ENCODE measurements at places on chromosomes 4 and X. TPM values are rescaled to one million over a fixed set of nuclear protein-coding genes. Genes with fewer than 3 reads are reported as not detected.

The ASMT gene
- 0.38 TPM for total RNA-seq

The CENPVL1 gene
- total RNA-seq: not detected

The VAMP7 gene
- total RNA-seq: 27.5 TPM

The ZFX gene
- 80.8 TPM for total RNA-seq

The C4orf33 gene
- total RNA-seq: 10.0 TPM

The DGKK gene
- total RNA-seq: not detected

The SULT1E1 gene
- total RNA-seq: not detected

The USP51 gene
- 12.1 TPM for total RNA-seq

The MSANTD1 gene
- 1.0 TPM for total RNA-seq

The CCNA2 gene
- 1.4 TPM for total RNA-seq

The TSPAN7 gene
- total RNA-seq: 18.6 TPM

GRCh38 chr4:6560416-6561172, 14.4 kb upstream of the MAN2B2 start:
- H3K4me1 ChIP-seq: peaks cover 5% of the 10 kb centered on the region
- no peak overlapping the region for H3K4me3 ChIP-seq
- DNase-seq: no peak
- H3K27me3 ChIP-seq: no peaks in the 10 kb centered on the region

DNA sequence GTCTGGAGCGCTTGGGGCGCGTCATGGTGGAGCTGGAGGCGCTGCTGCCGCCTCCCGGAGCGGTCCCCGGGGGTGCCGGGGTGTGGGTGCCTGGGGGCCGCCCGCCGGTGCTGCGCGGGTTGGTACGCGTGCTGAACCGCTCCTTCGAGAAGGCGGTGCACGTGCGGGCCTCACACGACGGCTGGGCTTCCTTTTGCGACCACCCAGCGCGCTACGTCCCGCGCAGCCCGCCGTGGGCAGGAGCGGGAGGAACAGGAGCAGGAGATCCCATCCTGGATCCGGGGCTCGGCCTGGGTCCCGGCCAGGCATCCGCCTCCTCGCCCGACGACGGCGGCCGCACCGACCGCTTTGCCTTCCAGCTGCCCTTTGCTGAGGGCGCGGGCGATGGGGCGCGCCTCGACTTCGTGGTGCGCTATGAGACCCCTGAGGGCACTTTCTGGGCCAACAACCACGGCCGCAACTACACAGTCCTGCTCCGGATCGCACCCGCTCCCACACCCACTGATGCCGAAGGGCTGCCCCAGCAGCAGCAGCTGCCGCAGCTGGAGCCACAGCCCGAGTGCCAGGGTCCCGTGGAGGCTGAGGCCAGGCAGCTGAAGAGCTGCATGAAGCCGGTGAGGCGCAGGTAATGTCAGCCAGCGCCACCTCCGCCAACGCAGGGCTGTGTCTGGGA, 792 bp downstream of the PPP1R3F start:
- no peaks in the 10 kb centered on the region for H3K27me3 ChIP-seq
- DNase-seq: no peak
- peak overlapping the region; percentile 99 for H3K27ac ChIP-seq
- peaks cover 6% of the 10 kb centered on the region for H3K4me1 ChIP-seq

DNA sequence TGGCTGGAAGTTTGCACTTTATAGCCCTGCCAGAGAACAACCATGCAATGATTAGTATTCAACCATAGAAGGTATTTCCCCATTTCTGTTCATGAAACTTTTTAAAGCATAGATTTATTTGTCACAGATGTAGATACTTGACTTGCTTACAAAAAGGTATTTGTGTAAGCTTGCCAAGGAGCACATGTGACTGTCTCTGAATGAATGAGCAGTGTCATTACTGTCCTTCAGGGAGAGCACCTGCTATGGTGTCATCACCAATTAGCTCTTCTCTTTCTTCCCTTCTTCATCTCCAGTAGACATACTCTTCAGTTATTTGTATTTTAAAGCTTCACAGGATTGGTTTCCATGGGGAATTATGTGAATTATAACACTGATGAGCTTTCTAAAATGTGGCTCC, 1064.7 kb upstream of the GRIA3 start:
- no peak for DNase-seq
- H3K36me3 ChIP-seq: no peaks in the 10 kb centered on the region
- H3K27ac ChIP-seq: no peak overlapping the region
- H3K4me3 ChIP-seq: no peak overlapping the region
- H3K4me1 ChIP-seq: no peaks in the 10 kb centered on the region
- H3K27me3 ChIP-seq: no peaks in the 10 kb centered on the region

- no peak overlapping the region for H3K4me3 ChIP-seq
- no peaks in the 10 kb centered on the region for H3K27me3 ChIP-seq
Observed at GRCh38 chr4:86033171-86033570, 326.7 kb downstream of the MAPK10 start.

GRCh38 chrX:118116713-118117550, at the start of gene KLHL13:
Gene KLHL13, minus strand, starts transcription at chrX:118116810. Its CDS starts 88,337 bp downstream, at chrX:118028473.
- H3K27ac ChIP-seq: peak within 1 kb of the TSS; percentile 73
- peak within 1 kb of the TSS; percentile 46 for H3K4me3 ChIP-seq
- H3K4me1 ChIP-seq: no peaks in the 10 kb centered on the region
- no peaks in the 10 kb centered on the region for H3K36me3 ChIP-seq
- no peaks in the 10 kb centered on the region for H3K27me3 ChIP-seq

DNA sequence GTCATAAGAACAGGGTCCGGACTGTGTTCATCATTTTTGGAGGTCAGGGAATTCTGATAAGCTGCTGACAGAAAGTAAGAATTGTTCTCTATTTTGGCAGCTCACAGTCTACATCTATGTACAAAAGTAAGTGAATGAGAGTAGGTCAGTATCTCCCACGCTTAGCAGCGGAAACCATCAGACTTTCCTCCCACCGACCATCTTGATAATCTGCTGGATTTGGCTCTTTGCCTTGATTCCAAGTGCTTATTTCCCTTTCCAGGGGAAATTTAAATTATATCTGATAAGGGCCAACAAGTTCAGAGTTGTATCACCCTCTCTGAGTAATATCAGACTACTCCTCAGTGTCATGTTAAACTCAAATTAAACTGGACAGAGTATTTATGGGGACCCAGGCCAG, 118.0 kb downstream of the CAMK2D start:
- H3K4me1 ChIP-seq: peaks cover 12% of the 10 kb centered on the region
- DNase-seq: no peak
- no peak overlapping the region for H3K4me3 ChIP-seq
- no peak overlapping the region for H3K27ac ChIP-seq
- no peaks in the 10 kb centered on the region for H3K27me3 ChIP-seq
- no peaks in the 10 kb centered on the region for H3K36me3 ChIP-seq

- H3K27ac ChIP-seq: no peak overlapping the region
- DNase-seq: no peak
- H3K36me3 ChIP-seq: no peaks in the 10 kb centered on the region
Observed at GRCh38 chr4:27003642-27004113, 143.0 kb downstream of the STIM2 start.

DNA sequence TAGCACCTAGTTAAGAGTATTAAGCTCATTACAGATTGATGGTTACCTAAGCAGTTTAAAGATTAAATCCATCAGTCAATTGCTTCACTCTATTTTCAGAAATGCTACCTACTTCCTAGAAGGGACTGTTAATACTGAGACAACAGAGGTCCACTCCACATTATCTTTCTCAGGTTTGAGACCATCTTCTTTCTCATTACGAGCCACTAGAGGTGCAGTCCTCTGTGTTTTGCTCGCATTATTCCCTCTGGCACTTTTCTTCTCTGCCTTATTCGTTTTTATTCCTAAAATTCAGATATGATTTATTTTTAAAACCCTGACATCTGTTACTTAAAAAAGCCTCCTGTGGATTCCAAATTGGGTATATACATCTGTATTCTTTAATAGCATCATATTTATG, 459.1 kb downstream of the FSTL5 start:
- no peak overlapping the region for H3K4me3 ChIP-seq
- H3K4me1 ChIP-seq: no peaks in the 10 kb centered on the region
- no peak overlapping the region for H3K27ac ChIP-seq
- no peaks in the 10 kb centered on the region for H3K27me3 ChIP-seq

- peak; percentile 85 for DNase-seq
- peak overlapping the region; percentile 37 for H3K4me3 ChIP-seq
- H3K4me1 ChIP-seq: no peaks in the 10 kb centered on the region
- H3K27ac ChIP-seq: peak overlapping the region; percentile 79
- no peaks in the 10 kb centered on the region for H3K36me3 ChIP-seq
- no peaks in the 10 kb centered on the region for H3K27me3 ChIP-seq
Observed at GRCh38 chrX:74535408-74536151, 78.8 kb downstream of the RLIM start.

- DNase-seq: no peak
- H3K27me3 ChIP-seq: no peaks in the 10 kb centered on the region
- no peak overlapping the region for H3K4me3 ChIP-seq
- H3K36me3 ChIP-seq: no peaks in the 10 kb centered on the region
- H3K4me1 ChIP-seq: peaks cover 27% of the 10 kb centered on the region
- H3K27ac ChIP-seq: no peak overlapping the region
Observed at GRCh38 chr4:143407474-143407873, 70.8 kb downstream of the GAB1 start.

DNA sequence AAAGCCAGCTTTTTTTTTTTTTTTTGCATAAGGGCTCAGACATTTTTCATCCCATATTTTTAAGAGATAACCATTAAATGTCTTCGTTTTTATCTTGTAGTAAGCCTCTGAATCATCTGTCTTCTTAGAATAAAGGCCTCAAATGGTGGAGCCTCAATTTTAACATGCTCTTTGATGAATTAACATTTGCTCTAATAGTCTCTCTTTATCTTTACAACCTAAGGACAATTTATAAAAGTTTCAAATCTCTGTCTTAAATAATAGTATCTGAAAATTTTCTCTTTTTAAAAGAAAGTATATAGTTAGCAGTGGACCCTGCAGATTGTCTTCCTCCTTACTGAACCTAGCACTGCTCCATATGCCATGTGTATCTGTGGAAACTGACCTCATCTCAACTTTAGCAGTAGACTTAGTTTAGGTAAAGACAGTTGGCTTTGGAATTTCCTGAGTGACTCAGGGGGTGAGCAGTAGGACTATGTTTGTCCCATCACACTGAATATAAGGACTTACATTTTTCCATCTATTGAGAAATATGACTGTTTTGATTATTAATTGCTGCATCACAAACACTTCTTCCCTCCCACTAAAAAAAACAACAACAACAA, 1658.0 kb downstream of the STIM2 start:
- H3K4me1 ChIP-seq: no peaks in the 10 kb centered on the region
- H3K36me3 ChIP-seq: no peaks in the 10 kb centered on the region
- no peaks in the 10 kb centered on the region for H3K27me3 ChIP-seq
- no peak overlapping the region for H3K4me3 ChIP-seq
- H3K27ac ChIP-seq: no peak overlapping the region

- H3K4me1 ChIP-seq: peaks cover 9% of the 10 kb centered on the region
- H3K4me3 ChIP-seq: no peak overlapping the region
- no peak for DNase-seq
- H3K36me3 ChIP-seq: no peaks in the 10 kb centered on the region
Observed at GRCh38 chr4:25811374-25811690, 51.5 kb downstream of the SEL1L3 start.

GRCh38 chr4:36917413-36917812, 327.1 kb upstream of the NWD2 start:
- H3K36me3 ChIP-seq: no peaks in the 10 kb centered on the region
- no peaks in the 10 kb centered on the region for H3K4me1 ChIP-seq

- H3K36me3 ChIP-seq: no peaks in the 10 kb centered on the region
- no peaks in the 10 kb centered on the region for H3K4me1 ChIP-seq
- H3K4me3 ChIP-seq: no peak overlapping the region
- H3K27me3 ChIP-seq: peaks cover 2% of the 10 kb centered on the region
- DNase-seq: no peak
Observed at GRCh38 chr4:142719854-142720541, 126.1 kb downstream of the INPP4B start.

GRCh38 chrX:40444798-40445496, 135.8 kb upstream of the ATP6AP2 start:
- DNase-seq: no peak
- H3K27me3 ChIP-seq: no peaks in the 10 kb centered on the region
- peaks cover 3% of the 10 kb centered on the region for H3K4me1 ChIP-seq
- H3K27ac ChIP-seq: no peak overlapping the region

All from ovary (tissue), 10 donors.